ENCODE measurements at places on chromosomes 5 and 9.
A peak's percentile ranks its signal among the peaks of the same experiment; 100 is the strongest.

GRCh38 chr9:20499013-20499412, 123.3 kb downstream of the MLLT3 start:
- DNase-seq: no peak

- DNase-seq: no peak
Observed at GRCh38 chr5:89697581-89697980, 712.0 kb downstream of the CETN3 start.

DNA sequence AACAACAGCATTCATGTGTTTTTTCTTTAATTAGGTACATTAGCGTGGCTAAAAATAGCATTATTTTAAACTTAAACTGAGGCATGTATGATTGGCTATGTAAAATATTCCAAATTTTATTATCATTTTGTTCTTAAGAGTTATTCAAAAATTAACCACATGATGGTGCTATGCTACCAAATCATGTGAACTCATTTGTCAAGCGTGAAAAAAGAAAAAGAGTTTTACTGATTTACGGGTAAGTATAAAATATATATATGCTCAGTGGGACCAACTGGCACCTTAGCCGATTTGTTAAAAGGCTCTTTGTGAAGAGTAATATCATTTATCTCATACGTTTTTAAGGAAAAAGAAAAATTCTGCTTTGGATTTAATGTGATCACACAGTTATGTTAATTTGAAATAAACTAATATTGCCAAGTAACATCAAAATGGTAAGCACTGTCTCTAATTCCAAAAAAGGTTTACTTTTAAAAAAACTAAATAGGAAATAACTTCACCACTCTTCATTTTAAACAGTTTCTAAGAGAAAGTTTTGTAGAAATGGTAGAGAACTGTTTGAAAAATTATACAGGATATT, 1042.3 kb downstream of the CDH12 start:
- peak; percentile 12 for DNase-seq

GRCh38 chr5:144812763-144813162, 642.1 kb downstream of the KCTD16 start:
- DNase-seq: no peak

DNA sequence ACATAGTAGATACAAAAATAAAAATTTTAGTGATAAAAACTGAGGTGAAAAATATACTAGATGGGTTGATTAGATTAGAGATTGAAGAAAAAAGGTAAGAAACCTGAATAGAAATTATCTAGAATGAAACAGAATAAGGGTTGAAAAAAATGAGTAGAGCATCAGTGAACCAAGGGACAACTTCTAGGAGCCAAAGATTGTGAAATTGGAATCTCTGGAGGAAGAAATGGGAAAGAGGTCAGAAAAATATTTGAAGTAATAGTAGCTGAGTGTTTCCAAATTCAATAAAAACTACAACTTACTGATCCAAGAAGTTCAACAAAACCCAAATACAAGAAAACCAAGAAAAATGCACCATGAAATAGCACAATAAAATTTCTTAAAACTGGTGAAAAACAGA, 116.6 kb upstream of the STARD4 start:
- DNase-seq: no peak

DNA sequence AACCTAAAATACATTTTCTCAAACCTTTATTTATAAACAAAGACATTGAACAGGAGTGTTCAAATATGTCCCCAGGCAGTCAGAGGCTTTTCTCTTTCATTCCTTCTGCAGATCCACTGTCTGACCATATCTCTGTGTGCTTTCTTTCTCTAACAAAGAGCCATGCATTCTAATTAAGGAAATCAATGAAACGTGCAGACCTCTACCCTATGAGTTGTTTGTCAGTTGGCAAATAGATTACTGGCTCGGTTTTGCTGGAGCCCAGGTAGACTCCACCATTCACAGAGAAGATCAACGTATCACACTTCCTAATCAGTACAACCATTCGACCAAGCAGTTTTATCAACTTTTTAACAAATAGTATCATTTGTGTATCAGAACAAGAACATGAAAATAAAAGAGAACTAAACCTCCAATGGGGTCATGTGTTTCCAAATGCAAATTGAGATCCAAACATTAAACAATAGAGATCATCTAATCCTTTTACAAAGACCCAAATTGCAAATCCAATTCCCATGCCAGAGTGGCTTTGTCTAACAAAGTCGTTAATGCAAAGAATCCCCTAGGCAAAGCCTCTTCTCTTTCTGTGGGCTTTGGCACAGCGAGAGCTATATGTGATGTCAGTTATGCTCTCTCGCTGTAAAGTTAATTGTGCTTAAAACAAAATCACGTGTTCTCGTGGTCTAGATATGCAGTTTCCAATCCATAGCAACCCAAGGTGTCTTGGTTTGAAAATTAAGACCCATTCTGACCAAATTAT, 16.8 kb downstream of the KLF4 start:
- no peak for DNase-seq

DNA sequence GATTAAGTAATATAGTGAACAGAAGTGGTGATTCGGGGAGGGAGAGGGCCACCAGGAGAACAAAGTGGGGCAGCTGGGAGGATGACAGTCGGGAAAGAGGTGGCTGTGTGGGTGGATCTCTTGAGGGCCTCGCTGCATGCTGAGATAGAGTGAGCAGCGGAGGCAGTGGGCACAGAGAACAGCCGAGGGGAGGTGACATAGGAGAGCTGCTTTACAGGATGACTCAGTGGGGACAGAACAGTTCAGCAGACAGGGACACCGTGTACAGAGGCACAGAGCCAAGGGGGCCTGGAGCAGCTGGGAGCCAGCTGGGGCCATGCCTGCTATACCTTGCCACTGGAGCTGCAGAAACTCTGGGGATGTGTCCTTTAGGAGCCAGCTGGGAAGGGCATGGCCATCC, 273.9 kb downstream of the GADD45G start:
- no peak for DNase-seq

DNA sequence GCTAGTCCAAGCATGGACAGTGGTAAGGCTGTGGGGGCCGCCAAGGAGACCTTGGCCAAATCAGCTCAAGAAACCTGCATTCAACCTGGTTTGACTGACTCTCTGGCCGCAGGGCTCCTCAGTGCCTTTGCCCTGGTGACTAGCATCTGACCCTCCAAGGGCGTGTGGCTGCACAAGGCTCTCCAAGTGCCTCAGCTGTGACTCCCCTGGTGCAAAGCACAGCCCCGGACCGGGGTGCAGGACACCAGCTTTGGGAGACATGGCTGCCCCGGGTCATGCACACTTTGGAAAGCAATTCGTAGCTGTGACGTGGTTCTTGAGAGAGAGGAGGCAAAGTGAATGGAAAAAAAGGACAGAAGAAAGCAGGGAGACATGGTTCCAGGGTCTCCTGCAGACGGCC, 245.2 kb upstream of the IRX2 start:
- no peak for DNase-seq

GRCh38 chr5:126852091-126852571, 75.2 kb downstream of the LMNB1 start:
- DNase-seq: peak; percentile 35

- no peak for DNase-seq
Observed at GRCh38 chr9:38000332-38000731, 68.7 kb downstream of the SHB start.

- DNase-seq: no peak
Observed at GRCh38 chr5:128775558-128775957, 189.7 kb upstream of the SLC27A6 start.

- DNase-seq: no peak
Observed at GRCh38 chr5:33808699-33809098, 83.1 kb downstream of the ADAMTS12 start.

GRCh38 chr9:90433398-90433941, 209.2 kb downstream of the DIRAS2 start:
- no peak for DNase-seq

GRCh38 chr9:16670791-16671190, 199.7 kb downstream of the BNC2 start:
- DNase-seq: no peak

- no peak for DNase-seq
Observed at GRCh38 chr9:30289435-30289834, 2095.0 kb upstream of the ACO1 start.

GRCh38 chr9:130263601-130264413, 1.8 kb upstream of the HMCN2 start:
- DNase-seq: no peak

GRCh38 chr5:142287973-142288313, 36.9 kb downstream of the SPRY4 start:
- DNase-seq: no peak

- no peak for DNase-seq
Observed at GRCh38 chr5:179472641-179473040, 77.7 kb upstream of the RUFY1 start.

DNA sequence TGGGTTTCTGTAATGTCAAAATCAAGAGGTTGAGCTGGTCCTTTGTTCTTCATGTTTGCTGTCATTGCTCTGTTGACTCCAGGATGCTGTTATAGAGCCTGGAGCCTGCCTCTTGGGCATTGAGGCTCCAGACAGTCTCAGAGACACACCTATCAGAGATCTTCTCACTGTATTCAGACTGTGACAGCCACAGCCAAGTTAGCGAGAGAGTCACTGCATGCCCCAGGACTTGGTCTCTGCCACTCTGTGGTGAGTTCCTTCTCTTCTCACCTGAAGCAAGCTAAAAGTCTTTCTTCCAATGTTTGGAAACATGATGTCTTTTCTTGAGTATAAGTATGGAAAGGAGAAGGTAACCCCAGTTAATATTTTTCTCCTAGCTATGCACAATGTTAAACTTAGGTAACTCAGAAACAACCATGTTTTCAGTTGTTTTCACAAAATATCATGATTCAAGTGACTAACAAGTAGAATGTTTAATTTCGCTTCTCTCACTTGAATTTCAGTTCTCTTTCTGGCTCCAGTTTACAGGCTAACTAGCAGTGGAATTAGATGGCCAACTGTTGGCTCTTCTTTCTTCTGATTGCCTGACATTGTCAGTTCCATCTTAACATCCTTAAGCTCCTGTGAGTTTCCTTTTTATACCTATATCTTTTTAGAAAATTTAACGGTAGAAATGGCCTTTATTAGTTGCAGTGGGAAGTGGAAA, 20.6 kb upstream of the ZFYVE16 start:
- no peak for DNase-seq

- no peak for DNase-seq
Observed at GRCh38 chr9:108845947-108846346, 9.8 kb downstream of the ACTL7B start.

DNA sequence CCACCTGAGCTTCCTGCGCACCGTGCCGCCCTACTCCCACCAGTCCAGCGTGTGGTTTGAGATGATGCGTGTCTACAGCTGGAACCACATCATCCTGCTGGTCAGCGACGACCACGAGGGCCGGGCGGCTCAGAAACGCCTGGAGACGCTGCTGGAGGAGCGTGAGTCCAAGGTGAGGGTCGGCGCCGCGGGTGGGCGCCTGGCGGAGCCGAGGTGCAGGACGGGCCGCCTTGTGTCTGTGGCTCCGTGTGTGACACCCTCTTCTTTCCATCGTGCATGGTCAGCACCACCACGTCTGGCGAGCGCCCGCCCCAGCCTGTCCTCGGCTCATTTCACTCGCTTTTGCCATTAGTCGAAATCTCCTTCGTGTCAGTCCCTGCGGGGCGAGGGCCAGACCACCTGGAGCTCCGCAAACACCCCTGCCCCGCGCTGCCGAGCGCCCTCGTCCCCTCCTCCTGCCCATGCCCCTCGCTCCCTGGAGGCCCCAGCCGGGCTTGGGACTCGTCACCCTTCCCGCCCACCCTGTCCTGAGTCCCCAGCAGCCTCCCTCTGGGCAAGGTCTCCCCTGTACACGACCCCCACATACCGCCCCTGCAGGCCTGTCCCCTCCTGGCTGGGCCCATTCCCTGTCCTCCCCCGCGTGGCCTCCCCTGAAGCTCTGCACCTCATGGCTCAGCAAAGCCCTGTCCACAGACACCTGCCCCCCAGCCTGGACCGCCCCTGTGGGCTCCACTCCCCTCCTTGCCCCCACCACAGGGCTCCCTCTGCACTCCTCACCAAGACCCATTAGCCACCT, 7.0 kb downstream of the GRIN1 start:
- DNase-seq: no peak

DNA sequence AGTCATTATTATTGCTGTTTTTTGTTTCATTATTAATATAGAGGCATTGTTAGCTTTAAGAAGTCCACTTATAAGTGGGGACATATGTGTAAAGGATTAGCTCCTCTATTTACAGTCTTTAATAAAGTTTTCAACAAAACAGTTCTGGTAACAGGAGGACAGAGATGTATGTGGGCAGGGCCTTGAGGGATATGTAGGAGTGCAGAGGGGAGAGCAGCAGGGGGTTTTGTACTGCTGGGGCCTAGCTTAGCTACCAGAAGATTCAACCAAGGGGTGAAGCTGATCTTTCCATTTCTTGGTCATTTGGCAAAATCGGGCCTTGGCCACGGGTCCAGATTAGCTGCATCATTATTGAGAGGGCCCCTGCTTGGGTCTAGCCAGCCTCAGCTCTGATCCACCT, 89.9 kb downstream of the PPARGC1B start:
- DNase-seq: no peak

GRCh38 chr9:100602342-100602801, 24.5 kb downstream of the CAVIN4 start:
- DNase-seq: peak; percentile 16

GRCh38 chr5:110321117-110321516, 405.4 kb downstream of the TMEM232 start:
- peak; percentile 12 for DNase-seq
